Activated CD4-positive, alpha-beta T cell treated with anti-CD3 and anti-CD28 coated beads for 36 hours (primary cell): ENCODE measurements at places on chromosomes 3 and 15. TPM values are rescaled to one million over a fixed set of nuclear protein-coding genes. Genes with fewer than 3 reads are reported as not detected.

GRCh38 chr3:139448104-139448503 lies 28.2 kb downstream of the RBP2 start:
- H3K36me3 ChIP-seq: no peaks in the 10 kb centered on the region
- H3K27ac ChIP-seq: no peak overlapping the region
- no peaks in the 10 kb centered on the region for H3K4me1 ChIP-seq
- no peaks in the 10 kb centered on the region for H3K27me3 ChIP-seq

The FES gene
- 15.6 TPM for total RNA-seq

GRCh38 chr3:146187334-146187950 lies 26.5 kb upstream of the PLOD2 start:
- H3K36me3 ChIP-seq: no peaks in the 10 kb centered on the region
- DNase-seq: peak; percentile 21
- H3K27me3 ChIP-seq: peaks cover 18% of the 10 kb centered on the region
- H3K4me1 ChIP-seq: no peaks in the 10 kb centered on the region
- H3K4me3 ChIP-seq: no peak overlapping the region
- no peak overlapping the region for H3K27ac ChIP-seq

The CATSPER2 gene
- 1.9 TPM for total RNA-seq

The ISL2 gene
- total RNA-seq: not detected

DNA sequence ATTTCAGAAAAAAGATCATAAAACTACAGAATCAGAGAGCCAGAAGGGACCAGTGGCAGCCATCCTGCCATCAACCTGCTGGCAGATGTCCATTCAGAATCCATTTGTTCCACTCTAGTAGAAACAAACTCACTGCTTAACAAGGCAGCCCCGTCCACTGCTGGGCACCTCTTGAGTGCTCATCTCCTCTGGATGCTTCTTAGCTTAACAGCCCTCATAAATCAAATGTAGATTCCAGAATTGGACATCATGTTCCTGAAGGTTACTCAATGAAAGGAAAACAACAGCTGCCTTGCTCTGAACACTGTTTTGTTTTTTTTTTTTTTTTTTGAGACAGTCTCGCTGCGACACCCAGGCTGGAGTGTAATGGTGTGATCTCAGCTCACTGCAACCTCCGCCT lies 37.3 kb downstream of the ABCC5 start:
- H3K4me1 ChIP-seq: peaks cover 2% of the 10 kb centered on the region
- H3K36me3 ChIP-seq: peaks cover 3% of the 10 kb centered on the region
- no peak for DNase-seq
- H3K27ac ChIP-seq: no peak overlapping the region
- no peak overlapping the region for H3K4me3 ChIP-seq
- H3K27me3 ChIP-seq: no peaks in the 10 kb centered on the region

- no peak overlapping the region for H3K27ac ChIP-seq
- DNase-seq: no peak
- no peaks in the 10 kb centered on the region for H3K36me3 ChIP-seq
- no peak overlapping the region for H3K4me3 ChIP-seq
Measured at GRCh38 chr3:166743481-166744134, 636.5 kb downstream of the ZBBX start.

DNA sequence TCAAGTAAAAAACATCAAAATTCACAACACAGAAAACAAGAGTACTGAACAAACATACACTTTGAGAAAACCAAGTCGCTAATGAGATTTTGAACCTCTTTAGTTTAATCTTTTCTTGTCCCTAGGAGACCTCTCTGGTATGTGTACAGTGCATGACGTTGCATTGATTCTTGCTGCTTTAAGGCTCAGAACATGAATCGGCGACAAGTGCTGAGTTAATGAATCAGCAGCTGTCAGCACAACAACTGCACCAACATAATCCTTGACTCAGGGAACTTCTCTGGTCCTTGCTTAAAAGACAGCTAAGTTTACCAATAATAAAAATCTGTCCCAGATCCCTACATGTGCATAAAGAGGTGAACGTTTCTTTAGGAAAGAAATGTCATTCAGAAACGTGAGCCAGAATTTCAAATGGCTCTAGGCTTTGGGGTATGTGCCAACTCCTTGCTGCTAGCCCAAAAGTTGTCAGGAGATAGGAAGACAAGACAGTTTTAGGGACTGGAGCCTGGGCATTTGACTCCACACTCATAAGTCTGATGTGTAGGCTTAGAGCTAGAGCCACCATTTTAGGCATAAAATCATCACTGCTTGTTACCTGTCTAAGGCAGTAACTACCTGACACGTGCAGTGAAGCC lies 86.9 kb downstream of the IL5RA start:
- peaks cover 10% of the 10 kb centered on the region for H3K4me1 ChIP-seq
- H3K36me3 ChIP-seq: peaks cover 1% of the 10 kb centered on the region
- H3K27me3 ChIP-seq: peaks cover 5% of the 10 kb centered on the region
- DNase-seq: no peak
- no peak overlapping the region for H3K27ac ChIP-seq
- H3K4me3 ChIP-seq: no peak overlapping the region

DNA sequence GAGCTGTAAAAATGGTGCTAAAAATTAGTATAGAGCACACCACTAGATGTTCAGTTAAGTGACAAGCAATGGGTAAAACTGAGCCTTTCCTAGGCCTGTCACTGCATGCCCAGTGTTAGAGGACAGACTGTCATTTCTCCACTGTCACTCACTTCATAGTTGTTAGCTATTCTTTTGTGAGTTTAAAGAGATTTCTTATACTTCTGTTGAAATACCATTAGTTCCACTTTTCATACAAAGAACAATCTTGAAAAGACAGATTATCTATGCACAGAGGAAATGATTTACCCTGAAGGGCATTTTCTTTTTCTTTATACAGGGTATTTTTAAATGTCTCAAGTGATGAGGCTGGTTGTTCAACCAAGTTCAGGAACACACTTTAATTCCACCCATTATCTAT lies 28.3 kb upstream of the CHMP2B start:
- DNase-seq: no peak
- no peak overlapping the region for H3K27ac ChIP-seq
- no peak overlapping the region for H3K4me3 ChIP-seq
- no peaks in the 10 kb centered on the region for H3K4me1 ChIP-seq
- H3K27me3 ChIP-seq: peaks cover 5% of the 10 kb centered on the region

GRCh38 chr3:24679429-24679828 lies 184.8 kb upstream of the THRB start:
- H3K27ac ChIP-seq: no peak overlapping the region
- peaks cover 54% of the 10 kb centered on the region for H3K27me3 ChIP-seq
- H3K4me1 ChIP-seq: peaks cover 10% of the 10 kb centered on the region

- no peak overlapping the region for H3K27ac ChIP-seq
- no peak overlapping the region for H3K4me3 ChIP-seq
- no peaks in the 10 kb centered on the region for H3K27me3 ChIP-seq
- H3K4me1 ChIP-seq: no peaks in the 10 kb centered on the region
- DNase-seq: no peak
- H3K36me3 ChIP-seq: no peaks in the 10 kb centered on the region
Measured at GRCh38 chr3:191889756-191890155, 428.8 kb downstream of the PYDC2 start.

The C3orf20 gene
- not detected for total RNA-seq

The MFAP1 gene
- 56.2 TPM for total RNA-seq

- no peak for DNase-seq
- no peak overlapping the region for H3K4me3 ChIP-seq
- H3K27ac ChIP-seq: no peak overlapping the region
- no peaks in the 10 kb centered on the region for H3K27me3 ChIP-seq
Measured at GRCh38 chr15:92780843-92781242, 119.3 kb upstream of the CHD2 start.

- H3K4me3 ChIP-seq: no peak overlapping the region
- DNase-seq: no peak
- peaks cover 2% of the 10 kb centered on the region for H3K27me3 ChIP-seq
- H3K27ac ChIP-seq: no peak overlapping the region
- no peaks in the 10 kb centered on the region for H3K4me1 ChIP-seq
- no peaks in the 10 kb centered on the region for H3K36me3 ChIP-seq
Measured at GRCh38 chr15:84009616-84010015, 226.0 kb upstream of the GOLGA6L4 start.

DNA sequence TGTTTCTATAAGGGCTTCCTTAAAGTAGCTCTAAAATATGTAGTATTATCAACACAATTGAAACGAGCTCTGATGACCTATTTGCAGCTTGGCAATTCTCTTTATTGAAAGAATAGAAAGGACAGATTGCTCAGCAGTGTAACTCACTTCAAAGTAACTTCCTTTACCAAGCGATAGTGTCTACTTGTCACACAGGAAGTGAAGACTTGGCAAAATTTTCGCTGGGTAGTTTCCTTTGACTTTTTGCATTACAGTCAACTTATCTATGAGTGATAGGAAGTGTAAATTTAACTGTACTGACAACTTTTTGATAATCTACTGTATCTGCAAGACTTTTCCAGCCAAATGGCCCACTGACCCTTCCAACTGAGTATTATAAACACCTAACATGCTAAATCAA lies 22.8 kb downstream of the SLC9A9 start:
- H3K27ac ChIP-seq: peak overlapping the region; percentile 66
- no peaks in the 10 kb centered on the region for H3K36me3 ChIP-seq
- DNase-seq: no peak
- no peak overlapping the region for H3K4me3 ChIP-seq
- no peaks in the 10 kb centered on the region for H3K27me3 ChIP-seq

DNA sequence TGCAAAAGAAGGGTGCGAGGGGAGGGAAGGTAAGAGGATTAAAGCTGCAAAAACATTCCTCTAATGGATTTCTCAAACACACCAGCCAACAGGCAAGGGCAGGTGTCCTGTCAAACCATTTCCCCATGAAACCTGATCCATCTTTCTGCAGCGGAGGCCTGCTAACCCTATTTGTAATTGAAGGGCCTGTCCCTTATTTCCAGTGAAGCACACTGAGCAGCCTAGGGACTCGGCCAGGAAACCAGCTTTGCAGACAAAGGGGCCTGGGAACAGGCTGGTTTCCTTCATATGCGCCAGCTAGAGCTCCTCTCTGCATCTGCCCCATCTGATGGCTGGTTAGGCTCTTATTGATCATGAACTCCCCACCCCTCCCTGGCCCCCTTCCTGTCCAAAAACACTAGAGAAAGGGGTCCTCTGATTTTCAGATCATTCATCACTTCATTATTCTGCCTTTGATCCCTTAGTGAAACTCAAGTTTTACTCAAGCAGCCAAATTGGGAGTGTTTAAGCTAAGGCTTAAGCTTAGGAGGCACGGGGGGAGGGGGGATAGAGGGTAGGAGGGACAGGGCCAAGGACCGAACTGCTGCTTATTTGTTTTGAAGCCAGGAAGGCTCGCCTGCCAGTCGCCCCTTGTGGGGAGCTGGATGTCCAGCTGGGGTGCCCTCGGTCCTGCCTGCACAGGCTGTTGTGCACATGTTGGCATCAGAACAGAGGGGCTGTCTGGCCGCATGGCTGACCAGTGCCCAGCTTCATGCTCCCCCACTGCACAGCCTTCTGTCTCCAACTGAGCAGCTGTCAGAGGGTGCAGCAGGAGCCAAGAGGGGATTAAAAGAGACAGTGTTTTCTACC lies 53.1 kb downstream of the BOC start:
- no peak overlapping the region for H3K4me3 ChIP-seq
- H3K27ac ChIP-seq: no peak overlapping the region
- no peaks in the 10 kb centered on the region for H3K4me1 ChIP-seq
- DNase-seq: no peak
- no peaks in the 10 kb centered on the region for H3K36me3 ChIP-seq
- H3K27me3 ChIP-seq: no peaks in the 10 kb centered on the region
